ENCODE measurements at places on chromosomes 4 and X.

- DNase-seq: peak; percentile 90
Observed at GRCh38 chr4:142095886-142096605, 459.7 kb downstream of the IL15 start.

- DNase-seq: no peak
Observed at GRCh38 chr4:161121451-161121850, 1042.3 kb downstream of the FSTL5 start.

GRCh38 chr4:177118596-177118995, 191.1 kb upstream of the NEIL3 start:
- peak; percentile 97 for DNase-seq

DNA sequence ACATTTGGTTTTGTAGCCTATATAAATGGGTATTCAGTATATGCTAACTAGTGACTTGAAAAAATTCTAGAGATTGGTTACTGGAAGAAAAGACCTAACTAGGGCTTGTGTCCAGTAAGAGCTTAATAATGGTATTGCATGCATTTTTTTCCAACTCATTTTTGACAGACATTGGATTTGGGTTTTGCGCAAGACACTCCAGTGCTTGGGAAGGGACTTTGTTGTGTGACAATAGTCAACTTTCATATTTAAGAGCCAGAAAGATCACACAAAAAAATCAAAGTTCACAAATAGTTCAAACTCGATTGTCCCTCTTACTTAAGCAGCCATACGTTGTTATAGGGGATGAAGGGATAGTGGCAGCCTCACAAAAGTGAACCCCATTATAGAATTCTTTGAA, 1.2 kb upstream of the HSD17B11 start:
- DNase-seq: no peak

DNA sequence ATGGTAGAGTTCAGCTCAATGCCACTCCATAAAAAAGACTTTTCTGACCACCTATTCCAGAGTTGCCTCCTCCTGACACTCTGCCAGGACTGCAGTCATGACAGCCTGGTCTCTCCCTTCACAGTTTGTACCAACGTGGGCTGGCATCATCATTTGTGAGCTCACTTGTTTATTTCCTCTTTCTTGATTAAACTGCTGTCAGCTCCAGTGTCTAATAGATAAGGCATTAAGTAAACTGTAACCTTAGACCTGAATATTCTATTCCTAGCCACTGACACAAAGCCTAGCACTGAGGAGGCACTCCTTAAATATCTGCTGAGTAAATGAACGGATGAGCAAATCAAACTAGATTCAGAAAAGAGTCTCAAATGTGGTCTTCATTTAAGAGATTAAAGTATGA, 48.7 kb downstream of the DDX60 start:
- DNase-seq: no peak

- DNase-seq: no peak
Observed at GRCh38 chrX:28586981-28587551, at the start of gene IL1RAPL1. IL1RAPL1 (plus strand) TSS chrX:28587446.

DNA sequence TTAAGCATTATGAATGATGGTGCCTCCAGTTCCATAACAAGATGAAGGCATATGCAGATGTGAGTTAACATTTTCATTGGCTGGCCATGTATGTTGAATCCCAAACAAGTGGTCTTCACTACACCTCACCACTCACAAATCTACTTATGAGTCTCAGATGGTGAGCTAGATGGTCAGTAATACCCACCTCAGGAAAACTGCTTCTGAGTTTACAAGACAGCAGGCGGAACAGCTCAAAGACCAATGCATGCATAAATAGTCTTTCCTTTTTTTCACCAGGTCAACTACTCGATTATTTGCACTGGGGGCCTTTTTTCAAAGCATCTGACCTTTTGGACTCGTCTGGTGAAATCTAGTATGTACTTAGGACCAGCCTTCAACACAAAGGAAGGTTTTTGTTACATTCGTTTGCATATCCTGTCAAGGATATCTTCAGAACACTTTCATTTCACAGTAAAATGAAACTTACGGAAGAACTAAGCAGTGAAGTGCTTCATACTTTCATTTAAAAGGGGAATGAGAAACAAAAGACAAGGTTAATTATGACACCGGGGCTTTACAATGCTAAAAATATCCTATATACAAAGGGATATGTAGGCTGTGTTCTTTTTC, 23.1 kb upstream of the TLR7 start:
- no peak for DNase-seq

- no peak for DNase-seq
Observed at GRCh38 chr4:38684271-38684670, 20.3 kb downstream of the KLF3 start.

DNA sequence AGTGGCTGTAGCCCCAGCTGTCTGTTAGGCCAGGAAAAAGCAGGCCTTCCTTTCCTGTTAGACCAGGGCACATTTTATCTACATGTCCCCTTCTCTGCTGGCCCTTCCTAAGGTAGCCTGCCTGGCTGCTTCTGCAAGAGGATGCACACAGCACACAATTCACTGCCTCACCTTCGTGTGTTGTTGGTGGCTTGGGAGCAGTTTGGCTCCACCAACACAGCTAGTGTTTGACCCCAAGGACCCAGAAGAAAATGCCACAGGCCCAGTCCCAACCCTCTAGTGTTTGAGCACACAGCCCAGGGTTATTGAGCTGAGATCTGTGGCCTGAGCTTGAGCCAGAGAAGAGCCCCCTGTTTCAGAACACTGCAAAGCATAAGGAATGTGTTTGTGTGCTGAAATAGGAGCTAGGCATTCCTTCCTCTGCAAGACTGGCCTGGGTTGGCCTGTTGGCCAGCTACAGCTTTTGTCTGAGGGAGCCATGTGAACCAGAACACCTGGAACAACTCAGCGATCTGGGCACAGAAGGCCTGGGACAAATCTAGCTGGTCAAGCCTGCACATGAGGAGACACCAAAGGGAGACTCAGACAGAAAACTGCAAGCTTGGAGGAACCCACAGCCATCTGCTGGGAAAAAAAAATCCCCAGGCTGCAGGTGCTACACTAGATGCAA, 26.4 kb downstream of the MAGEE1 start:
- no peak for DNase-seq

- DNase-seq: no peak
Observed at GRCh38 chr4:153433754-153434105, 32.4 kb upstream of the TMEM131L start.

- DNase-seq: no peak
Observed at GRCh38 chr4:124322234-124323065, 390.1 kb downstream of the ANKRD50 start.

- no peak for DNase-seq
Observed at GRCh38 chrX:88908056-88908455, 161.0 kb downstream of the CPXCR1 start.

DNA sequence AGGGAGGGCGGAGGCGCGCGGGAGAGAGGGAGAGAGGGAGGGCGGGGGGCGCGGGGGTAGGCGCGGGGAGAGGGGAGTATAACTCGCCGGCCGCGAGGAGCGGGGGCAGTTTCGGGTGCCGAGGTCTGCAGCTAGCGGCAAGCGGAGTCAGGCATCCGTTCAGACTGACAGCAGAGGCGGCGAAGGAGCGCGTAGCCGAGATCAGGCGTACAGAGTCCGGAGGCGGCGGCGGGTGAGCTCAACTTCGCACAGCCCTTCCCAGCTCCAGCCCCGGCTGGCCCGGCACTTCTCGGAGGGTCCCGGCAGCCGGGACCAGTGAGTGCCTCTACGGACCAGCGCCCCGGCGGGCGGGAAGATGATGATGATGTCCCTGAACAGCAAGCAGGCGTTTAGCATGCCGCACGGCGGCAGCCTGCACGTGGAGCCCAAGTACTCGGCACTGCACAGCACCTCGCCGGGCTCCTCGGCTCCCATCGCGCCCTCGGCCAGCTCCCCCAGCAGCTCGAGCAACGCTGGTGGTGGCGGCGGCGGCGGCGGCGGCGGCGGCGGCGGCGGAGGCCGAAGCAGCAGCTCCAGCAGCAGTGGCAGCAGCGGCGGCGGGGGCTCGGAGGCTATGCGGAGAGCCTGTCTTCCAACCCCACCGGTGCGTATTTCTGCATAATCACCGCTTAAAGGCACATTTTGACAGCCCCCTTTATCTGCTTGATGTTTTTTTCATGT, at the start of gene POU4F2:
POU4F2 (plus strand) TSS at position 108 of the 720 bp plus-strand sequence; CDS start at position 356, 248 bp downstream.
- DNase-seq: no peak

DNA sequence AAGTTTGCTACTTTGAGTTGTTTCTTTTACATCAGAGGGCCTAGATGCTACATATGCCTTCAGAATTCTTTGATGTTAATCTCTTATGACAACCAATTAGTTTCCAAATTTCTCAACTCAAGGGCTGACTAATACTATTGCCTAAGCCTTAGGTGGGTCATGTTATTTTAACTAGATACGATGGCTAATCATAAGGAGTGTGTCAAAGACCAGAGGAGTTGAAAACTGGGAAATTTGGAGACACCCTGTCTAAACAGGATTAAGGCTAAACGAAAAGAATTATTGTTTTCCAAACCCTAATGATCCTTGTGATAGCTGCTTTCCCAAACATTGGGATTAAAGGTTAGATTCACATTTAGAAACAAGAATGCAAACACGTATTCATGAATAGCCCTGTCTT, 228.5 kb downstream of the PCDH7 start:
- peak; percentile 44 for DNase-seq

DNA sequence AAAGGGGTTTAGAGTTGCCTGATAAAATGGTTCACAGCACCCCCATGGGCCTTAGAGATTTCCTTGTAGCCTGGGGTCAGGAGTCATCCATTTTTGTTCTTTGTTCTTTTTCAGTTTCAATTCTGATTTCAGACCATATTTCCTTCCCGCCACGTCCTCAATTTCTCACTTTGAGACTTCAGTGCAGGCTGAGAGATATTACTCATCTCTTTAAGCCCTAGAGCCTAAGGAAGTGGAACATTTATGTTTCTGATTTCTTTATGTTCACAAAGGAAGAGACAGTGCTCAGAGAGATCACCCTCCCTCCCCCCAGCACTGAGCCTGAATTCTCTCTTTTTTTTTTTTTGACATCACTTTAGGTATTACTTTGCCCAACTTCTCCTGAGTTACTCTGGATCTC, 56.3 kb downstream of the MSN start:
- no peak for DNase-seq

DNA sequence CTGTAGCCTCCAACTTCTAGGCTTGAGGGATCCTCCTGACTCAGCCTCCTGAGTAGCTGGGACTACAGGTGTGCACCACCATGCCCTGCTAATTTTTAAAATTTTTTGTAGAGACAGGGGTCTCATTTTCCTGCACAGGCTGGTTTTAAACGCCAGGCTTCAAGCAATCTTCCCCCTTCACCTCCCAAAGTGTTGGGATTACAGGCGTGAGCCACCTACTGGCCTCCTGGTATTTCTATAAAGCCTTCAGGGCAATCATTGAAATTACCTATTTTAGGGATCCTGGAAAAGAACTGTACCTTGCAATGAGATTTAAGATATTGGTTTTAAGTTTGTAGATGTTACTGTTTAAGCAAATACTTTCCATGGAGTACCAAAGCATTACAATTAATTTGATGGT, 13.5 kb upstream of the PLS3 start:
- DNase-seq: no peak

- DNase-seq: no peak
Observed at GRCh38 chr4:111813555-111814140, 331.6 kb upstream of the FAM241A start.

DNA sequence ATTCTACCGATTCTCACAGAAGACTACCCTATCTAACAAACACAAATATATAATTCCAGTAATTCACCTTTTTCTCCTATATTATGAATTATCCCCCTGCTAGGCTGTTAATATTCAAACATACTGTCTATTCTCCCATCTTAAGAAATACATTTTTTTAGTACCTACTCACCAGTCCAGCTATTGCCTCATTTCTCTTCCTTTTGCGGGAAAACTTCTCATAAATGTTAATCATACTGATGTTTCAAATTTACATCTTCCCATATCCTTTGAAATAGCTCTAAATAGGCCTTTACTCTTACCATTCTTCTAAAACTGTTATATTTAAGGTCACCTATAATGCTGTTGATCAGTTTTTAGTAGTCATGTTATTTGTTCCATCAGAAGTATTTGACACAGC, 759.1 kb upstream of the SLIT2 start:
- DNase-seq: peak; percentile 29

DNA sequence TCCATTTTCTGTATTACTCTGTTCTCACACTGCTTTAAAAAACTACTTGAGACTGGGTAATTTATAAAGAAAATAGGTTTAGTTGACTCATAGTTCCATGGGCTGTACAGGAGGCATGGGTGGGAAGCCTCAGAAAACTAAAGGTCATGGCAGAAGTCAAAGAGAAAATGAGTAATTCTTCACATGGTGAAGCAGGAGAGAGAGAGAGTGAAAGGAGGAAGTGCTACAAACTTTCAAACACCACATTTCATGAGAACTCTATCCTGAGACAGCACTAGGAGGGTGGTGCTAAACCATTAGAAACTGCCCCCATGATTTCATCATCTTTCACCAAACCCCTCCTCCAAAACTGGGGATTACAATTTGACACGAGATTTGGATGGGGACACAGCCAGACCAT, 108.0 kb upstream of the PBDC1 start:
- DNase-seq: no peak

DNA sequence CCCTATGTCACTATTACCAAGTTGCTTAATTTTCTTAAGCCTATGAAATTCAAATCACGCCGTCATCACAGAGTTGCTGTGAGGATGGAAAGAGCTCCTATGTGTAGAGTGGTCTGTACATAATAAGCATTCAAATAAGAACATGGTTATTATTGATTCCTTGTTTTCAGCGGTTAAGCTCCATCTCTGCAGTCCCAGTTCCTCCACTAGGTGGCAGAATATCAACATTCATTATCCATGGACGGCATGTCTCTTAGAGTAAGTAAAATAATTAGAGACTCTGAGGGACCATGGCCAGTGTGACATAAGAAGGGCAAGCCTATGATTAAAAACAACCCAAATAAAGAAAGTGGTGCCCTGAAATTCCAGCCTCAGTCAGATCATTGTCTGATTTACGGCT, 132.5 kb upstream of the NHS start:
- DNase-seq: peak; percentile 10

- DNase-seq: no peak
Observed at GRCh38 chr4:169655401-169655800, 35.0 kb downstream of the CLCN3 start.

DNA sequence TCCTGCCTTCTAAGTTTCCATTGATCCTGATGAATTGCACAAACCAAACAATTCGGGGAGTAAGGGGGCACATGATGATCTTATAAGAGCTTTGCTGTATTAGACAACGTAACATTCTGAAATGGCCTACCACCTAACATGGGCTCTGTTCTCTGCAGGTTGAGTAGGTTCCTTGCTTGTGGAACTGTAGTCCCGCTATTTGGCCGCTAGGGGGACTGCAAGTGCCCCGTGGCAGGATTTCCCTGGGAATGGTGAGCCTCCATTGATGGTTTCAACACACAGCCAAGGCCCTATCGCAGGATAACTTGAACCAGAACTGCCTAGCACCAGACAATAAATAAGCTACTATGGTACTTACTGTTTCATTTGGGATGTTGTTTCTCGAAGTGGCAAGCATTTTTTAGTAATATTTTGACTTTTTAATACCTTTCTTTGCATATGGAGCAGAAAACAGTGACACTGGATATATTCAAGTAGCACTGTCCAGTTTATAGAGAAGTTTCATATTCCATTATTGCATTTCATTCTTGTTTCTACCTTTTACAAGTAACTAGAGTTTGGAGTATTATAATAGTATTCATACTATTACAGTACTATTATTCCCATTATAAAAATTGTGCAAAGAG, 11.9 kb downstream of the AR start:
- no peak for DNase-seq

- no peak for DNase-seq
Observed at GRCh38 chrX:44308869-44309268, 34.6 kb downstream of the EFHC2 start.

GRCh38 chr4:112801341-112801740, 164.4 kb downstream of the LARP7 start:
- DNase-seq: no peak

Data from AG09309 (cell line).